ENCODE measurements at places on chromosomes 5 and 9.

GRCh38 chr5:135133698-135134515 is 99.9 kb upstream of the PITX1 start:
- no peak for DNase-seq

- DNase-seq = no peak
These were observed 1.3 kb downstream of the C5orf15 start for GRCh38 chr5:133967124-133967523.

DNA sequence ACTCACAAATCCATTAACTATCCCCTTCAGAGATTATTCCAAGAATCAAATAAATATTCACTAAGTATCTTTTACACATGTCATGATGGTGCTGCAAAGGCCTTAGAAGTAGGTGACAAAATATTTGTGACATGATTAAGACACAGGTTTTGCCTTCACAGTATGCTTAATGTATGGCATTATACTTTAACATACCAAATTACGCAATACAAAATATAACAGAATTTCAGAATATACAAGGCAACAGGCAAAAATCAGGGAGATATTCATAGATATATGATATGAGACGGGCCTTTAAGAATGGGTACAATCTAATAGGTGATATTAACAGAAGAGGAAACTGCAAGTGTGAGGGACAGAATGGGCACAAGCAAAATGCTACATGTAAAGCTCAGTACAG is 41.6 kb downstream of the CAAP1 start:
- no peak for DNase-seq

DNA sequence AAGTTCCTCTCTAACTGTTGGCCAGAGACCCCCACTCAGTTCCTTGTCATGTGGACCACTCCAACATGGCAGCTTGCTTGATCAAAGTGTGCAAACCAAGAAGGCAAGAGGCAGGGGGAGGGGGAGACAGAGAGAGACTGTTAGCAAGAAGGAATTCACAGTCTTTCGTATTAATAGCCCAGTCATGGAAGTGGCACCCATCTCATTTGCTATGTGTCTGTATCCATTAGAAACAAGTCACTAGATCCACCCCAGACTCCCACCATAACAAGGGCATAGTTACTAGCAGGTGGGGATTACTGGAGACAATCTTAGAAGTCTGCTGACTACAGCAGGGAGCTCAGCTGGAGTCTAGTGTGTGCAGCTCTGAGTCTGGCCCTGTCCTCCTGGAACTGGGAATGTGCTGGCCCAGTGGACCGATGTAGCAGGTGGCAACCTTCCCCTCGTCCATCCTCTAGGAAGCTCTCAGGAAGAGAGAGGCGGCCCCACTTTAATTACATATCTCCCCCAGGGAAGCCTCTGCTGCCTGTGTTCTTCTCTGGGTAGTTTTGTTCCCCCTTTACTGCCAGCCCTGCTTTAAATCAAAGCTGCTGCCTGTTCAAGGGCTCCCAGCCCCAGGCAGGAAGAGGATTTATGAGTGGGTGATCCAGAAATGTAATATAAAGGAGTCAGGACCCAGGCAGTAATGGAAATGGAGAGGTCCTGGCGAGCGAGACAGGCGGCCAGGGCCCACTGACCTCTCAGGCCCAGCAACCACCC is 47.8 kb upstream of the ALDH1B1 start:
- no peak for DNase-seq

- DNase-seq = peak; percentile 55
These were observed 65.1 kb upstream of the IQGAP2 start for GRCh38 chr5:76337953-76338451.

DNA sequence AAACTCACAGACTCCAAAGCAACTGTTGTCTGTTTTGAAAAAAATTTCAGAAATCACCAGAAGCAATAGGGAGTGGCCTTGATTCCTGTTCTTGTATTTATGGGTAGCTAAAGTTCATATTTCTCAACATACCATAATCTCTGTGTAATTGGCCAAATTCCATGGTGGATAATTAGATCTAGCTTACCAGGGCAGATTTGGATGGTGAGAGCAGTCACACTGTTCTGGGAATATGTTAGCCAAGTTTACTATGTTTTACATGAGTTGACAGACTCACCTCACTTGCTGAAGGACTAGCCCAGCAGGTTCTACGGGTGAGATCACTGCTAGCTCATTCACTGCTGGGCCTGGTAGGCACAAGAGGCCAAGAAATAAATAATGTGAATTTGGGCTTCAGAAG is 32.7 kb upstream of the CDKN2B start:
- no peak for DNase-seq

DNA sequence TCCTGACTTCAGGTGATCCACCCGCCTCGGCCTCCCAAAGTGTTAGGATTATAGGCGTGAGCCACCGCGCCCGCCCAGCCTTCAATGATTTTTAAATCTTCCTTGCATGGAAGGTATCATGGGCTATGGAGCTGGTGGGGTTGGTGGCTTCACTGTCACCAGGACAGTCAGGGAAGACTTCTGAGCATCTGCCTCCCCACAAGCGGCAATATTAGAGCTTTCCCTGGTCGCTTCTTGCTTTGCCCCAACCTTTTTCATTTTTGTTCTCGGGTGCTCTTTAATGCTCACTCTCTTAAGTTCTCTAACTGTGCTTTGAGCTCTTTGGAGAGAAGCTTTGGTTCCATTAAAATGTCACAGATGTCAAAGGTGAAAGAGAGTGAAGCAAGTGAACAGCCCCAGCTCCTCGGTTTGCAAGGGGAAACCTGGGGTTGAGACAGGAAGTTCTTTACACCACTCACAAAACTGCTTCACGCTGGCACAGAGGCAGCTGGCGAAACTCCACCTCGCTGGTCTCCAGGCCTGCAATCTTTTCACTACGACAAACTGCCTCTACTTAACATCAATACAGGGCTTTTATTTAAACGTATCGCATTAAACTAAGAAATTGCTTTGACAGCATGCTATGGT is 142.5 kb upstream of the RETREG1 start:
- no peak for DNase-seq

GRCh38 chr9:125747053-125747764 is at the start of gene PBX3:
TSS of gene PBX3 (plus strand) at chr9:125747373.
- peak; percentile 24 for DNase-seq

DNA sequence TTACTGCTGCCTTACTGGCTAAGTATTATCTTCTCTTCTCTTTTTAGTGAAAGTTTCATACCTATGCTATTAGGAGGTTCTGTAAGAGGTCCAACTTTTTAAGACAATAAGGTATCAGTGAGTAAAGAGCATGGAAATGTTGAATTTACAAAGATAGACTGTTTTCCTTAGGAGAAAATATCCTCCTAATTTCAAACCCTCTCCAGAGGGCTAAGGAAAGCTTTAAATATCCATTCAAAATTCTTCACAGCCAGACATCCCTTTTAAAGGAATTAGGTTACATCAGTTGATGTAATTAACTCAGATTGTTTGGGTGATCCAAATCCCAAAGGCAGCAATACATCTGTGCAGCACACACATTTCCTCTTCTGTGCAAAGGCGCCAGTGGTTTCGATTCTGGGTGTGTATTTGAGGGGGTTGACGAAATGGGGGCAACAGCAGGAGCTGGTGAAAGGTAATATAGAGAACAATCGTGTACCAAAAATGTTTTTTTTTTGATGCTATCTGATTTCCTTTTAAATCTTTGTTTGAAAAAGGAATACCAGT is 273.8 kb upstream of the RPS23 start:
- no peak for DNase-seq

GRCh38 chr5:176474476-176474875 is 26.3 kb downstream of the FAF2 start:
- DNase-seq = no peak

DNA sequence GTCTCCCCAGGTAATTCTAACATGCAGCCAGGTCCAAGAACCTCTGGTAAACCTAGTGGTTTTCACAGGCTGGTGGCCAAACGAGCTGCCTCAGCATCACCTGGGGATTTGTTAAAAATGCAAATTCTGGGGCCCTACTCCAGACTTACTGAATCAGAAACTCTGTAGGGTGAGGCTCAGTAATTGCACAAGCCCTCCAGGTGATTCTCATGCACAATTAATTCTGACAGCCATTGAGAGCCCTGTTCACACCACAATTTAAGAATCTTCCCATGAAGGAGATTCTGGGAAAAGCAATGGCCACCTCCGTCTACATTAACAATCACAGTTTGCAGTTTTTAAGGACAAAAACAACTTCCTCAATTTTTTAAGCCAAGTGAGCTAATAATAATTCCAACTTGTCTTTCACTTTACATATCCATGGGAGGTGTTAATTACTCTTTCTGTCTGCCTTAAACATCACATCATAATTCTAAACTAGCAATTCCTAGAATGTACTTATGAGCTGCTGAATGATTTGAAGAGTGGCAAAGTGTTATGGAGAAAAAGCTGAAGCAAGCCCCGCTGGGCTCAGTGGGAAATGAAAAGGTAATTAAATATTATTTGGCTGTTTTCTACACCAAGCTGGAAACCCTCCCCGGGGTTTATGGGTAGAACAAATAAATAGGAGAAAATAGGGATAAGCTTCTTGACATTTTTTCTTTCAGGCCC is 70.0 kb downstream of the GLDC start:
- DNase-seq = no peak

GRCh38 chr5:8686707-8687106 is 817.8 kb downstream of the MTRR start:
- no peak for DNase-seq

DNA sequence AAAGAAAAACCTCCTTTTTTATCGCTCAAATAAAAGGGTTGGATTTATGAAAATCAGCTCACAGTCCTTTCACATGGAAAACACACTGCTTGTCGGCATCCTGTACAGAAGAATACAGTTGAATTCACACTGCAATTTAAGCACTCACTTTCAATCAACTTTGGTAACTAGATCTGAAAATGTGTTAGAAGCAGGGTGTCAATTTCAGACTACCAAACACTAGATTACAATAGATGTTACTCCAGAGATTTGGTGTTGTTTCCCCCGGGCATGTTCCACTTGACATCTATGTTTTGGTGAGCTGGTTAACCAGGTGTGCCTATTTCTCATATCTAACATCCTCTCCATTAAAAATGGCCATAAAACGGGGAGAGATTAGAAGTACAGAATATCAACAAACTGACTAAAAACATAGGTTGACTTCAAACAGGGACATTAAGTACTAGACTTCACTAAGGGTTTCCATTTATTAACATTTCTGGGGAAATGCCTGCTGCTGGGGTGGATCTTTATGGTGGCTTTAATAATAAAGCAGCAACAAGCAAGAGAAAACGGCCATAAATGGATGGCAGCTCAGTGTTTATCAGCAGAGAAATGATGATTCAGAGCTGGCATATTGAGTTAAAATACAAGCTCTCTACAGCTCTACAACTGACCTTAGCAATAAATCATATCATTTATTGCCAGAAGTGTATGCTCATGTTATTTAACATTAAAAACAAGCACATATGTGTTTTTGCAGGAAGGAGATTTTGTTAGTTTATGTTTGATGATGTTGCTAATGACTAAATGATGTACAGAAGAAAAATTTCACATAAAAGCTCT is 158.8 kb downstream of the SLF1 start:
- DNase-seq = no peak

- DNase-seq = no peak
These were observed 477.4 kb upstream of the ADAMTS16 start for GRCh38 chr5:4662756-4663155.

All from bone marrow (tissue), 2 donors.